ENCODE measurements at places on chromosomes 16 and 17. TPM values are rescaled to one million over a fixed set of nuclear protein-coding genes. Genes with fewer than 3 reads are reported as not detected.

DNA sequence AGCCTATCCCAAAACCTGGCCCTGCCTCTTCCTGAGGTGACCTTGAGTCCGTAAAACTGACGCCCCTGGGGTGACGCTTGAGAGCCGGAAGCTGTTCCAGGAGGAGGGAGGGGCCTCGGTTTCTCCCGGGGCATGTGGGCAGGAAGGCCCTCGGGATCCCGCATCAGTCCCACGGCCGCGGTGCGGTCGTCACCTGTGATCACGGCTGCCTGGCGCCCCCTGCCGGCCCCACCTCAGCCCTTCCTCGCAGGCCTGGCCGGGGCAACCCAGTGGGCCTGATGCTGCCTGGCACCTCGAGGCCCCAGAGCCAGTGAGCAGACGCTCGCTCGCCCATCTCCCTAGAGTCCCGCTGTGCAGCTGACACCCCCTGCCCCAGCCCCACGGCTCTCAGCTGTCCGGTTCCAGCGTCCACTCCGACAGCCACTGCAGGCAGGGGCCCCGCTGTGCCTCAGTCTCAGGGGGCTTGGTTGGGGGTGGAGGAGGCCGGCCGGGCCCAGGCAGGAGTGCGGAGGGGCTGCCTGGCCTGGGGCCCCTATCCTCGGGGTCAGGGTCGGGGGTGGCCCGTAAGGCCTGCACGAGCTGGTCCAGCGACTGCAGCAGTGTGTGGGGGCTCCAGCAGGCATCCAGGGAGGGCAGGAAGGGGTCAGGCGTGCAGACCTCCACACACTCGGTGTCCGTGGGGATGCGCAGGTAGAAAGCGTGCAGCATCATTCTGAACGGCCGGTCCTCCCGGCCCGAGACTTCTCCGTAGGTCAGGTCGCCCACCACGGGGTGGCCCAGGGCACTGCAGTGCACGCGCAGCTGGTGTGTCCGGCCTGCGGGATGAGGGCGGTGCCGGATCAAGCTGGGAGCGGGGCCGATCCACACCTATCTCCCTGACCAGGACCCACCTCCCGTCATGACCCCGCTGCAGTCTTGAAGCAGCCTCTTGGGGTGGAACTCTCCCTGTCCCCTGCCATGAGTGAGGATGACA lies 2.3 kb downstream of the RPUSD1 start:
- DNase-seq = peak; percentile 31

- DNase-seq = peak; percentile 66
Observed at GRCh38 chr16:67155295-67156142, 4.2 kb downstream of the TRADD start.

GRCh38 chr16:58284031-58284430 lies 10.8 kb downstream of the PRSS54 start:
- no peak for DNase-seq

DNA sequence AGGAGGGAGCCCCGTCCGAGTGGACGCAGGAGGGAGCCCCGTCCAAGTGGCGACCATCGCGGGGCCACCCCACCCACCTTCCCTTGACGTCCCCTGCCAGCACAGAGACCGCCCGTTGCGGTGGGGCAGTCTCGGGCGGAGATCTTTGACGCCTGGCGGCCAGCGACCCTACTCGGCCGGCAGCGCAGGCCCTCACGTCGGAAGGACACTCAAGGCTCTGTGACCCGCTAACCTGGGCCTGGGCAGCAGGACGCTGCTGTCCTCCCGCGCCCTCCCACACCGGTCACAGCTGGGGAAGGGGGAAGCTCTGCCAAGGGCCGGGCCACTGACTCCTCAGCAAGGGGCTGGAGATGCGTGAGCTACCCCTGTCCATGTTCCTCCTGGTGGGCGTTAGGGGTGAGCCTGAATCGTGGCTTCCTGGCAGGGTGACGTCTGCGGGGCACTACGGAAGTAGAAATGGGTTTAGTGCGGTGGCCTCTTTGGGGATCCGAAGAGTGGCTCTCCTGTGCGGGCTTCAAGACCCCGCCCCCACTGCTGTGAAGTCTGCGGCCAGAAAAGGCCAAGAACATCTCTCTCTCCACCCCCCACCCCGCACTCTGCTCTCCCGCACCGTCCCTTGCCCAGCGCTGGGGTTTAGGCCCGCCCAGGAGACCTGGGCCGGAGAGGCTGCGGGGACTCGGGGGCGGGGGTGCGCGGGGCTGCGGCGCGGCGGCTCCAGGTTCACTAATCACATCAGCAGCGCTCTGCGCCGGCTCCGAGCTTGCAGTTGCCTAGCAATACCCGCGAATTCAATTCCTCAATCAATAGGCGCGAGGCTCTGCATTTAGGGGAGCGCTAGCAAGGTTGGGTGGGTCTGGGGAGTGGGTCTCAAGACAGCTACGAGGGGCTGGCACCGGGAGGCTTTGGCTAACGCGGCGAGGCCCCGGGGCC lies 5.8 kb downstream of the CBX8 start:
- DNase-seq = no peak

DNA sequence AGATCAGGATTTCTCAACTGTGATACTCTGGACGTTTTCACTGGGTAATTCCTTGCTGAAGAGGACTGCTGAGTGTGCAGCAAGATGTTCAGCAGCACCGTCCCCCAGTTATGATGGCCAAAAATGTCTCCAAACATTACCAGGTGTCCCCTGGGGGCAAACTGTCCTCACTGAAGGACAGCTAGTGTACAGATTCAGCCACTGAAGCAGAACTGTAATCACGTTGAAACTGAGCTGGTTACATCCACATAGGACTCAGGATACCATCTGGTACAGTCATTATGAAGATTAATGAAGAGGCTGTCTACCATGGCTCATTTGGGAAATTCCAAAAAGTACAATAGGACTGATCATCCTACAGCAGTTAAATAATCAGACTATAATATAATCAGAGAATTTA lies 43.3 kb upstream of the GINS3 start:
- DNase-seq = no peak

- DNase-seq = no peak
Observed at GRCh38 chr16:71837150-71837549, 8.6 kb upstream of the ATXN1L start.

DNA sequence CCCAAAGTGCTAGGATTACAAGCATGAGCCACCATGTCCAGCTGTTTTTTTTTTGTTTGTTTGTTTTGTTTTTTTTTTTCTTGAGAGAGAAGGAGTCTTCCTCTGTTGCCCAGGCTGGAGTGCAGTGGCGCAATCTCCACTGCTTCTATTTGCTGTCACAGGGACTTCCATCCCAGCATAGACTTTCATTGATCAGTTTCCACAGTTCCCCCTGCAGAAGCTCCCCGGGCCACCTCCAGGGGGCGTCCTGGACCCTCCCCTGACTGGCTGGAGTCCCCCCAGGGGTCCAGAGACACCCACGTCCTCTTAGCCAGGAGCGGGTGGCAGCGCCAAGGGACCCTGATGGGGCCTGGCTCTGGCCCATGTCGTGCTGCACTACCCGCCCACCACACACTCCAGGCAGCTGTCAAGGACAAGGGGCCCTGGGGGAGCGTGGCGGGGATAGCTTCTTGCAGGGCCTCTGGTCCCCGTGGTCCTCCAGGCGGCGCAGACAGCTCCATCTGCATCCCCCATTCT lies 3.1 kb upstream of the NPW start:
- peak; percentile 21 for DNase-seq

DNA sequence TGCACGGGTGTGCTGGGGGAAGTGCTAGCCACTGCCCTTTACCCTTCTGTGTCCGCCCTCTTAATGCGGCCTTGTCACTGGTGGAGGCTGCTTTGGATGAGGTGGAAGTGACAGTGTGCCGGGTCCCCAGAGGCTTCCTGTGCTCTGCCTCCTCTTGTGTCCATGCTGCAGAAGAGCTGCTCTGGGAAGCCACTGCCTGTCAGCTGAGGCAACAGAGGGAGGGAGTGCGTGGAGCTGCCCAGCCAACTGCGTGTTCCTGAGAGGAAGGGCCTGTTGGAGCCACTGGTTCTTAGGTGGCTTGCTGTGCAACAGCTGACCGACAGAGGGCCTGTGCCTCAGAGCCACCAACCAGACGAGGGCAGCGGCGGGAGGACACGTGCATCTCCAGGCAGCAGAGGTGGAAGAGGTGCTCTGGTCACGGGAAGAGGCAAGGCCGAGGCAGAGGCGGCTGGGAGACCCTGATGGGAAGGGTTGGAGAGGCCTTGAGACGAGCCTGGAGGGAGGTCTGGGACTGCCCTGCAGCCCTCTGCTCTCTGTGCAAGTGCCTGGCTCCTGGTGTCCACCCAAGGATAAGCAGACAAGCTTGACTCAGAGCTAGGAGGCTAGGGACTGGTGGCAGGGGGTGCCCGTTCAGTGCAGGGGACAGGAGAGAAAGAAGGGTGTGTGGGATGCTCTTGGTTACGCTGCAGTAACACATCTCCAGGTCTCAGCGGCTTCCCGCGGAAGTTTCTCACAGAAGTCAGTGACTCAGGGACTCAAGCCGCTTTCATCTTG lies 25.4 kb downstream of the B9D1 start:
- no peak for DNase-seq

DNA sequence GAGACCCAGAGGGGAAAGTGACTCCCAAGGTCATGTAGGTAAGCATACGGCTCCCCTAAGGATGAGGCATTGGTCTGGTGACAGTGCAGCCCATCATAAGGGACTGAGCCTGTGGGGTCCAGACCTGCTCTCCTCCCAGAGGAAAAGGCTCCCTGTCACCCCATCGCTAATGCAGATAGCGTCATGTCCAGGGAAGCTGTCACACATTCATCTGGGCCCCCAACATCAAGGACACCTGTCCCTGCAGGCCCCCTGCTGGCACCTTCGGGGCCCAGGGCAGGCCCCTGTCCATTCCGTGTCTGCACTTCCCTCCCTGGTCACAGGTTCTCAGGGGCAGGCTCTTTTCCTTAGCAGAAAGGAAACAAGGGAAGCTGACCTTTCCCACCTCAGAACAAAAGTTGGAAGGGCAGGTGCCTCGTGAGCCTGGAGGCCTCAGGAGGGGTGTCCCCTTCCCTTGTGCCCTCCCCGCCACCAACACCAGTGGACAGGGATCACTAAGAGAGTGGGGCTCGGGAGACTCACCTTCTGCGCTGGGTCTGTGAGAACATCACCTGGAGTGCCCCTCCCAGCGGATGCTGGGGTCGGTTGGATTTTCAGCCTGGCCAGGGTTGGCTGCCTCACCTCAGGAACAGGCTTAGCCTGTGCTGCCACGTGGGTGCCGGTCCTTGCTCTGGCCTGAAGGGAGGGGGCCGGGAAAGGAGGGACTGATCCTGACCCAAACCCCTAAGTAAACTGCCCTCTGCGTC lies 17.3 kb upstream of the LASP1NB start:
- no peak for DNase-seq

- no peak for DNase-seq
Observed at GRCh38 chr17:2963332-2964027, 99.9 kb downstream of the OR1D5 start.

- DNase-seq = no peak
Observed at GRCh38 chr17:4759776-4760236, 11.9 kb upstream of the TM4SF5 start.

DNA sequence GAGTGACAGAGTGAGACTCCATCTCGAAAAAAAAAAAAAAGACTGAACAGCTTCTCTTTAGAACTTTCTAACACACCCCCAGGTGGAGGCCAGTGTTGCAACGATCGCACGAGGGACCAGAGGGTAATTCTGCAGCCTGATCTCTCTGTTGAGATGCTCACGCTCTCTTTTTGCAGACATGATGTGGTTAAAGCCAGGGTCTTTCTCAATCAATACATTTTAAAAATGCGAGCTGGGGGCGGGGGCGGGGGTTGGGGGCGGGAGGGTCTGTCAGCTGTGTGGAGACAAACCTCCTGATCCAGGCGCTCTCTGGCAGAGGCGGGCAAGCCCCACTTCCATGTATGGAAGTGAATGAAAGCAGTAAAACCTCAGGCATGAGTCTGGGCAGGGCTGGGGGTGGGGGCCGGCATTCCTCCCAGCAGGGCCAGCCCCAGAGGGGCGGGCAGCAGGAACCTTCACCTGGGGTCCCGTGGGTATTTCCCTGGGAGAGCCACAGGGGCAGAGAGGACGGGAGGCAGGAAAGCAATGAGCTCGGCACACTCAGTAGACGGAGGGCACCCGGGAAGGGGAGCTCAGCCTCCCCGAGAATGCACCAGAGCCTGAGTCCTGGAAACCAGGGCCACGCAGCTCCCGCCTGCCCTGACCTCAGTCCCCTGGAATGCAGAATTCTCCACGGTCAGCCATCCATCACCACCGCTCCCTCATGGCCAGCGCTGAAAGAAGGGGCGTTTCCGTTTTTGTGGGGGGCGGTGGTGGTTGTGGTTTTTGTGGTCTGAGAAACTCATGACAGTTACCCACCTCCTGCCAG lies 28.0 kb downstream of the NXN start:
- no peak for DNase-seq

GRCh38 chr17:63450551-63450950 lies 4.4 kb upstream of the CYB561 start:
- DNase-seq = no peak

- DNase-seq = no peak
Observed at GRCh38 chr17:65054602-65055001, 1.9 kb downstream of the GNA13 start.

DNA sequence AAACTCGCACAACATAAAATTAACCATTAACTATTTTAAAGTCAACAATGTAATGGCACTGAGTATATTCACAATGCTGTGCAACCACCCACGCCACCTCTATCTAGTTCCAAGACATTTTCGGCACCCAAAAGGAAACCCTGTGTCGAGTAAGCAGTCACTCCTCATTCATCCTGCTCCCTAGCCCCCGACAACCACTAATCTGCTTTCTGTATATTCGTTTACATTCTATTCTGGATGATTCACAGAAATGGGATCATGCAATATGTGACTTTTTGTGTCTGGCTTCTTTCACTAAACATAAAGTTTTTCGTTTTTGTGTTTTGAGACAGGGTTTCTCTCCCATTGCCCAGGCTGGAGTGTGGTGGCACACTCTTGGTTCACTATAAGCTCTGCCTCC lies 42.2 kb upstream of the HAPSTR1 start:
- DNase-seq = no peak

DNA sequence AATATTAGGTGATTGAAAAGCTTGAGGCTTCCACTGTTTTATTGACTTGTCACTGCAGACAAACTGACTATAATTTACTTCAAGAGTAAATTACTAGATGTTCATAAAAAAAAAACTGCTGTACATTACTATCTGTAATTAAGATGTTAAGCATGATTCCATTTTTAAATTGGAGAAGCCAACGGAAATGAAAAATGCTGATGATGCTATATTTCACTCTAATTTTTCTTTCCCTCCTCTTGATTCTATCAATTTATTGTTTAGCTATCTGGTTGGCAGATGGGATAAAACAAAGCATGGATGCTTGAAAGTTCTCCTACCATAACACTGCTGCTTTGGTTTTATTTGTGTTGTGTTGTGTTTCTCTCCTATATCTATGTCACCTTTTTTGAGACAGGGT lies 41.0 kb downstream of the MAF start:
- DNase-seq = no peak

The P2RX5 gene
- polyA plus RNA-seq = 56.6 TPM

The DNAI2 gene
- polyA plus RNA-seq = not detected

The MYH10 gene
- 14.3 TPM for polyA plus RNA-seq

The CYGB gene
- 36.0 TPM for polyA plus RNA-seq

The FSCN2 gene
- 0.95 TPM for polyA plus RNA-seq

The IRX3 gene
- 40.5 TPM for polyA plus RNA-seq
